HL-60 (cell line): ENCODE measurements at places on chromosomes 7 and 10.

- no peak for DNase-seq
Measured at GRCh38 chr7:13179011-13179582, 491.7 kb downstream of the ARL4A start.

DNA sequence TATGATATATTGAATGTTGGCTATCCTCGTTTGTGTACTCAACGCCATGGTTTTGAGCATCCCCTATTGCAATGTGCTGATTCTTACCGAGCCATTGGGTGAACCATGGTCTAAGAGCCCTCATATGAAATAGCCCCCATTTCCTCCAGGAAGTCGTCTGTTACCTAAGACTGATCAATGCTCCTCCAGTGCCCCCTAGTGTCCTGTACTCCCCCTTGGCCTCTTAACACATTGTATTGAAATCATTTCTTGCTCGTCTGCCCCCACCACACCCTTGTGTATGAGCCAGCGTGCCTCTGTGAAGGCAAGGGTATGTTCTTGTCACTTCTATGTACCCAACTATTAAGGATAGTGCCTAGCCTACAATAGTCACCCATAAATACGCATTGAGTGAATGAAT is 11.2 kb upstream of the SLC35B4 start:
- DNase-seq, result peak; percentile 18

DNA sequence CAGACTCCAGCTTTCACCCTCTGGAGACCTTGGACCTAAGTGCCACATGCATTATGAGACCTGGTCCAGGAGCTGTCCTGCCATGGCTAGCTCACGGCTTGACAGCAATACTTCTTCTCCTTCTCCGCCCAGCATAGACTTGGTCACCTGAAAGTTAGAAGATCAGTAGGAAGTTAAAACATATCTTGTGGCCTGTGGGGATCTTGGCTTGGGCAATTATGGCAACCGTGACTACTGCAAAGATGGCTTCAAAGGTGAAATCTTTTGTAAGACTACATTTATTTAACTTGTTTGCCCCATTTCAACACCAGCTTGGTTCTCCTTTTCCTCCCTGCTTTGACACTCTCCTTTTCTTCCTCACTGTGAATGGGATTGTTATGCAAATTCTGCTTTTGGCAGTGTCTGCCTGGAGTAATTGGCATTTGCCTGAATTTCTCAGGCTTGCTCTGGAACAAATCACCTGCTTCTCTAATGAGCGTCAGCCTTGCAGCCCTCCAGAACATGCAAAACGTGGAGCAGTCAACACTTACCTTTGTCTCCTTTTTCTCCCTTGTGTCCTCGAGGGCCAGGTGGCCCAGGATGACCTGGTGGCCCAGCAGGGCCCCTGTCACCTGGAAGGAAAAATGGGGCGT is 53.4 kb downstream of the COL17A1 start:
- DNase-seq, result peak; percentile 64

DNA sequence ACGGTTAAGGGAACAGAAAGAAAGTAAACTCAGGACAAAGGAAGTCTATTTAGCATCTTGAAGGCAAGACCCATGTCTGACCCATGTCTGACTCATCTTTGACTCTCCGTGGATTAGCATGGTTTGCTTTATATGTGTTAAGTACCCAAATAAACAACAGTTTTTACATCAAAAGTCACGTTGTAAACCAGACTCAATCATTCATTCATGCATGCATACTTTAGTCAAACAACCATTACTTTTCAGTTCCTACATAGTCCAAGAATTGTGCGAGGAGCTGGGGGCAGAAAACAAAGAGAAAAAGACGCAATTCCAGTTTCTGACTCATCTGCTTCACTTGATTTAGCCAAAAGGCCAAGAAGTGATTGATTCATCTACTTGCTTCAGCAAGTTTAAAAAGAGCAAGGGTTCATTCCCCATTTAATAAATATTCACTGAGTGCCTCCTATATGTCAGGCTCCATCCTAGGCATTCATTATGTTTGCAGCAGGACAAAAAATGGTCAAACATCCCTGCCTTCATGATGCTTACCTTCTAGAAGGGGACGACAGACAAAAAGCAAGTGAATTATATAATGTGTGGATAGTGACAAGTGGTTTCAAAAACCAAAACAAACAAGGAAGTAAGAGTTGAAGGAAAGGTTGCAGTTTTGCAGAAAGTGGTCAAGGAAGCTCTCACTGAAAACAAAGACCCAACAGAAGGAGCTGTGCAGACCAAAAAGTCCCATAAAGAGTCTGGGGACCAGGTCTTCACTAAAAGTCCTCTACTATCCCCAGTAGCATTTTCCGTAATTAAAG is 116.2 kb downstream of the FAM107B start:
- DNase-seq, result no peak

DNA sequence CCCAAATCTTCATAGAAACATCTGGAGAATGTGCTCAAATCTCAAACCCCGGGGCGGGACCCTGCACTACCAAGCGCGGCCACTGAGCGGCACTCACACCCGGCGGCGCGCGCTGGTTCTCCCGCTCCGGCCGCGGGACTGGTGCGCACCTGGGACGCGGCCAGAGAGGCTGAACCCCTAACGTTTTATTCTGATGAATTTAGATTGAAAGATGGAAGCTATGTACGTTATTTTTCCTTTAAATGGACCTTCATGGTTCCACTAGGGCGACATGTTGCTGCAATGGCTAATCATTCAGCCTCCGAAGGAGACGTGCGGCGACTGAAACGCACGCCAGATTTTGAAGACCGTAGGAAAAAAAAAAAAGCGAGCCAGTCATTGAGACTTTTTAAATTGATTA is 107.0 kb upstream of the INSIG1 start:
- no peak for DNase-seq

- DNase-seq, result peak; percentile 57
Measured at GRCh38 chr10:133230387-133231195, 574 bp downstream of the UTF1 start.

DNA sequence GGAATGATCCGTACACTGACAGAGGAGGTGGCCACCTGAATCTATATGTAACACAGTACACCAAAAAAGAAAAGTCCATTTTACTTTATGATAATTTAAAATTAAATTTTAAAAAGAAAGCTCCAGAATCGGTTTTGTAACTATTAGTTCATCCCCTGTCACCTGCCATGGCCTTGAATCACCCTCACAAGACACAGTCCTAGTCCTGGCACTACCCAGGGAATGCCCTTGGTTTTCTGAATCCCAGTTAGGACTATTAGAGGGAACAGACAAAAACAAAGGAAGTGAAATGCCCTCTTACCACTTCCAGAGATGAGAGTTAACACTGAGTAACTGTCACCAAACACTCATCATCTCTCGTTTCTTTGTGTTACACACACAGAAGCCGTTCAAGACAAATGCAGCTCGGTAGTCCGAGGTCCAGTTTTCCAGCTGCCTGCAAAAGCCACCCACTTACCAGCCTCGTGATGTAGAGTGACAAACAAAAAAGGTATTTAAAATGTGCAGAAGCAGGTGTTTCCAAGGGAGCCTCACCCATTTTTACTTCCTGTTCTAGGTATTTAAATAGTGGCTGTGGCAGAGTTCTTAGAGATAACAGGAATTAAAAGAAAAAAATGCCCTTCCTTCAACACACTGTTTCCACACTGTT is 6.1 kb downstream of the PTPRN2 start:
- DNase-seq, result no peak

DNA sequence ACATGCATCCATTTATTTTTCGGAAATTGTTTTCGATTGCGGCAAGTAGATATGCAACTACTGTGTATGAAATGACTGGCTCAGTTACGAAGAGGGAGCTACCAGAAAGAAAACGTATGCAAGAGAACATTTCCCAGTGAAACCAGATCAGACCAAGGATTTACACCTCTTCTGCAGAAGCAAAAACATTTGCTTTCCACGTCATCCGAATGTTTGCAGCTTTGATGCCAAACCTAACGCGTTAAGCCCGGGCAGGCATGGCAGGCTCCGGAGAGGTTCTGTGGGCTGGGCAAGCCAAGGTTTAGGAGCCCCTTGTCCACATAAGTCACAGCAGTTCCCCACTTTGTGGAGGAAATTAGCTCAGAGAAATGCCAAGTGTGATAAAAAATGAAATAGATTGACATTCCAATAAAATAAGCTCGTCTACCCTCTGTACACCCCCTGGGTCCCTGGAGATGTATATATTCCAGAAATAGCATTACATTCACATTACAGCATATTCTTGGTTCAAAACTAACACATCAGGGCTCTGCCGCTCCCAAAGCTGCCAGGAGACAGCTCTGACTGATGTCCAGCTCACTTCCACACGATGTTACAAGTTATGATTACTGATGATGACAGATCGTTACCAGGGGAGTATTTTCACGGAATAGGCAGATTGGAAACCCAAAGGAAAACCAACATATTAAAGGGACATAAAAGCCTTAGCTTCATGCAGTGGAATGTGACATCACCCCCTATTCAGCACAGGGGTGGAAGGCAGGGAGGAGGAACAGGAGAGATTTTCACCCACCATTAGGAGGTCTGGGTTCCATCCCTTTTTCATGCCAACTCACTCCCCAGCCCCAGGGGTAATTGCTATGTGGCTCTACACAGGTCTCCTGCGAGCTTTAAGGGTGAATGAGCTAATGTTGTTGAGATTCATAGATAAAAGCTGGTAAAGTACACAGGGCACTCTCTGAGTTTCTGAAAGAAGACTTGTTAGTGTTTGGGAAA is 81.5 kb downstream of the LYZL1 start:
- no peak for DNase-seq

DNA sequence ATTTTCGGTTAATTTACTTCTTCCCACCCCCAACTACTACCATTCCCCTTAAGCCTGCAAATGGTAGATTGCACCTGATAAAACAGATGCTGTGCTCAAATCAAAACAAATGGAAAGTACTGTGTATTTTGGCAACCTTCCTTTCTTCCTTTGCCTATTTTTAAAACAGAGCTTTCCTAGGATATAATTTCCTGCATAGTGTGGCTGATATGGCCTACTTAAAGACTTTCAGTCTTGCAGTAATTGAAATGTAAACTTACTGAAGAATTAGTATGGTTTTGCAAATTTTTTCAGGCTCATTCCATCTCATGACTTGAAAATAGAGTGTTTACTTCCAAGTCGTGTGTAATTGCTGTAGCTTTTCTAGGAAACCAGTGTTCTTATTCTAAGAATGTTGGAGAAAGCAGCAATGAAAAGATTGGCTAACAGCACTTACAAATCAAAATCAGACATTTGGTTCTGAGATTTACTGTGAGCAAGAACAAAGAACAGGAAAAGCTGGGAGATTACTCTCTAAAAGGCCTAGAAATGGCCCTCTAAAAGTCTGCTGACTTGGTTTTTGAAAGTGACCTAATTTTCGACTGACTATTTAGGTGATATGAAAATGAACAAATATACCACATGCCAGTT is 52.0 kb downstream of the REEP3 start:
- no peak for DNase-seq

DNA sequence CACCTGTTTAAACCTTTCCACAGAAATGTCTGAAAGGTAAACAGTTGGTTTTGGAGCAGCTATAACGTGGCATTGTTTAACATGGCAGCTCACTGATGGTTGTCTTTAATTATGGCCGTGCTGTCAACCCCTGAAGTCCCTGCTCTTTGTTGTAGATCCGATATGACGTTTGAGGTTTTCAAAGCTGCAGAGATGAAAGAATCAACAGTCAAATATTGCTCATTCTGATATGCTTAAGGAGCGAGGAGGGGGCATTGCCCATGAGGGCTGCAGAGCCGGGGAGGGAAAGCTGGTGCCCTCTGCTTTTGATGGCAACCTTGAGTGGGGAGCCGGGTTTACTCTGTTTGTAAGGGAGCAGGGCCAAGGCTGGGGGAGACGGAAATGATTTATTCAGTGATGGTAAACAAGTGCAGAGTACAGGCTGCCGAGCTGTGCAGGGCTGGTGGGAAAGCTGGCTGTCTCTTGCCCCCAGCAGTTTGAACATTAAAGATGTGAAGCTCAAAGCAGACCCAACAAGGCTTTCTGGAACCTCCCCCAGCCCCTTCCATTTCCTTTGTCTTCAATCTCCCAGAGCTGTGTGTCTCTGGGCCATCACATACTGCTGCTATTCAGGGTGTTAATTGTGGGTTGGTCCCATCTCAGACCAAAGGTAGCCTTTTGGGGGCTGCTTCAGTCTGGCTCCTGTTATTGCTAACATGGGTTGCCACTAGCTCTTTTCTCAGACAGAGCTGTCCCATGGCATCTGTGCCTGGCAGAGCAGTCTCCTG is 345.5 kb downstream of the LRMDA start:
- DNase-seq, result no peak

DNA sequence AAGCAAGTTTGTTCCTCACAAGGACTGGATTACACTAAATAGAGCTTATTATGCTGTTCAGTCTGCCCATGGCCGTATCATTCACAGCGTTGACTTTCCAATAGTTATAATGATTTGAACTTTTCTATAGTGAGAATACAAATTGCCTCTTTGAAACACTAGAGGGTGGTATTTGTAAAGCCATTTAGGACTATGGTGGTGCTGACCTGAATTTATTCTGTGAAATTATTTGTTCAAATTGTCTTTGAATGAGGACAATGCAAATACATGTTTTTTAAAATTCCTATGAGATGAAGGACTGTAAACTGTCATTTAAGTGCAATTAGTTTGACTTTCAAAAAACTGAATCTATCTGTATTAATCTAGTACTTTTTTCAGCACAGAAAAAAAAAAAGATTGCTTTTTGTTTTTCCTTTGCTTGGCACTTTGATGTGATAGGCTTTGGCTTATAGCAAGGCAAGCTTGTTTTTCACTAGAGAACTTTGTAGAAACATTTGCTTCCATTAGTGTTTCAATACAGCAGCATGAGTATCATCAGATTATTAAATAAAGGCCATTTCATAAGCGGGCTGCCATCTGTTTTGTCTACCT is 122.7 kb upstream of the TMEM229A start:
- no peak for DNase-seq

GRCh38 chr10:97852840-97853405 is 3.3 kb downstream of the GOLGA7B start:
- DNase-seq, result no peak

DNA sequence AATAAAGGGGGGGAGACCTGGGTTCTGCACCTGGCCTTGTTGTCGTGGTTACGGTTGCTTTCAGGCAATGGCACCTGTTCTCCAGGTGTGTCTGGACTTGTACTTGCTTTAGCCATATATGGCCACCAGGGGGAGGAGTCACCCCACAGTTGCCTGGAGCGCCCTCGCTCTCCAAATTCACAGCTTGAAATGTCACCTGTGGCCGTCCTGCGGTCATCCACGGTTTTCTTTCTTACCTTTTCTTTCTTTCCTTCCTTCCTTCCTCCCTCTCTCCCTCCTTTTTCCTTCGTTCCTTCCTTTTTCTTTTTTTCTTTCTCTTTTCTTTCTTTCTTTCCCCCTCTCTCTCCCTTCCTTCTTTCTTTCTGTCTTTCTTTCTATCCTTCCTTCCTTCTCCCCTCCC is 157.2 kb upstream of the ZNF92 start:
- no peak for DNase-seq

GRCh38 chr10:35232527-35232926 is 103.8 kb upstream of the CCNY start:
- DNase-seq, result no peak
